ENCODE measurements at places on chromosomes 5 and 9. TPM values are rescaled to one million over a fixed set of nuclear protein-coding genes. Genes with fewer than 3 reads are reported as not detected.

GRCh38 chr5:73638344-73639095, 12.5 kb downstream of the ARHGEF28 start:
- no peak for ATAC-seq

DNA sequence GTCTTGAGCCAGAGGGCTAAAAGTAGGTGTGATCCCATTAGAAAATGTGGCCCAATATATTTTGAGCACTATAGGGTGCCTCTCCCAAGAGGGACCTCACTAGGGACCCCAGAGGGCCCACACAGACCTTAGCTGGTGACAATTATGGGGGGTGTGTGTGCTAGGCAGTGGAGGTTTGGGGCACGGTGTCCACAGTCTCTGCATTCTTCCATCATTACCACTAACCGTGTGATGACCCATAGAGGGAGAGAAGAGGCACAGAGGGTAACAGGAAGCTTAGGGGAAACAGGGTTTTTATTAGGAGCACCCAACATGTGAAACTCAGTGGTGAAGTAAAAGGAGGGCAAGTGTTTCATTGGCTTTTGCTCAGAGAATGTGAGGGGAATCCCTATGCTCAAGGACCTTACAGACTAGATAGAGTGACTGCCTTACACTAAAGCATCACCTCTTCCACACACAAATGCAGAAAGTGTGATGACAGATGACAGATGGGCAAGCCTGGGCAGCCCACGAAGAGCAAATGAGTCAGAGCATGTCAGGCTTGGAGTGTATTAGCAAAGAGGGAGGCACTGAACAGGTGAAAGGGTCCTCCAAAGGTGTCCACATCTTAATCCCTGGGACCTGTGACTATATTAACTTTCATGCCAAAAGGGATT, 2.5 kb upstream of the ACTL7A start:
- no peak for ATAC-seq

The PCDHA9 gene
- not detected for total RNA-seq

The TRAF1 gene
- total RNA-seq: 1.2 TPM

The STPG3 gene
- not detected for total RNA-seq
